Activated CD4-positive, alpha-beta T cell treated with anti-CD3 and anti-CD28 coated beads for 36 hours (primary cell): ENCODE measurements at places on chromosomes 2 and 18. TPM values are rescaled to one million over a fixed set of nuclear protein-coding genes. Genes with fewer than 3 reads are reported as not detected.

DNA sequence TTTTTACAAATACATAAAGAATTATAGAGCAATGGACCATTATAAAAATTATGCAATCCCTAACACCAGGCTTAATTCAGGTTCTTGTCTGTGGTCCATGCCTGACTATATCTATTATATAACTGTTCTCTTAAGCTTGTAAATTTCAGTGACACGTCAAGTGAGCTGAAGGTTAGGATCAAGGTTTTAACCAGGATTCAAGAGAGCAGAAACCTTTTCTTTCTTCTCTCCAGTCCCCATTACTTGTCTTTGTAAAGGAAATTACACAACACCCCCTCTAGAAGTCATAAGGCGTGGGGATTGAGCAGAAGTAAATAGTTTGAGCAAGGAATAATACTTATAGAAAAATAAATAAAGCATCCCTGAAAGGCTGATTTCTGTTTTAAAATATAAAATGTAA lies 122.0 kb downstream of the ZNF521 start:
- no peak for DNase-seq

- no peak for DNase-seq
Observed at GRCh38 chr2:42229949-42230348, 60.8 kb downstream of the EML4 start.

- no peak for DNase-seq
Observed at GRCh38 chr2:116142644-116143227, 1671.8 kb upstream of the DDX18 start.

Gene ACYP2
- total RNA-seq = 6.9 TPM

DNA sequence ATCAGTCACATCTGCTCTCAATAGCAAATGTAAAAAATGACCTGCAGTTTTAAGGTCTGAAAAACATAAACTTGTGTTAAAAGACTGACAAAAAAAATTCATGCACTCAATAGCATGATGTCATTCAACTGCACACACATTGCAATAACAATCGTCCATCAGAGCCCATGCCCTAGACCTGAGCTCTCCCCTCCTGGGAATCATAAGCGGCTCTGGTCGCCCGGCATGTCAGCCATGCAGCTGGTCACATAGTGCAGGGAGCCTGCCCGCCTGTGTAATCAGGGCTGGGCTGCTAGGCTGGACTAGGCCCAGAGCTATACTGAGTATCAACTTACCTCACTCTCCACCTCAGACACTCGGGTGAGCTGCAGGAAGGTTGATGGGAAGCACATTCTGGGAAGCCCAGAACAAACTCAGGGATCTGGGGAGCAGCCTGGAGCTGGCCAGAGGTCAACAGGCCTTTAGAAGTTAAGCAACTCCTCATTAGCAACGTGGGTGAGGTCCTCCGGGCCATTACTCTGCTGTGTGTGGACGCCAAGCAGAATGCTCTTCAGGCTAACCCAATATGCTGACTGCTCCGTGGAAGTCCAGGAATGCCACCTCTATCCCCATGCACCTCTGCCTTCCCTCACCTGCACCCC lies 165.5 kb downstream of the TTC32 start:
- no peak for DNase-seq

- DNase-seq = no peak
Observed at GRCh38 chr2:43255296-43255910, 29.0 kb upstream of the ZFP36L2 start.

Gene MCM6
- total RNA-seq = 228 TPM

Gene MATN3
- not detected for total RNA-seq

GRCh38 chr2:37318401-37318800 lies 6.2 kb downstream of the PRKD3 start:
- no peak for DNase-seq

- DNase-seq = no peak
Observed at GRCh38 chr2:75089471-75089870, 109.8 kb downstream of the TACR1 start.

- no peak for DNase-seq
Observed at GRCh38 chr2:183037074-183037552, 1.1 kb downstream of the NCKAP1 start.

Gene DPYSL5
- total RNA-seq = 0.07 TPM

Gene SLC4A1AP
- 23.8 TPM for total RNA-seq

DNA sequence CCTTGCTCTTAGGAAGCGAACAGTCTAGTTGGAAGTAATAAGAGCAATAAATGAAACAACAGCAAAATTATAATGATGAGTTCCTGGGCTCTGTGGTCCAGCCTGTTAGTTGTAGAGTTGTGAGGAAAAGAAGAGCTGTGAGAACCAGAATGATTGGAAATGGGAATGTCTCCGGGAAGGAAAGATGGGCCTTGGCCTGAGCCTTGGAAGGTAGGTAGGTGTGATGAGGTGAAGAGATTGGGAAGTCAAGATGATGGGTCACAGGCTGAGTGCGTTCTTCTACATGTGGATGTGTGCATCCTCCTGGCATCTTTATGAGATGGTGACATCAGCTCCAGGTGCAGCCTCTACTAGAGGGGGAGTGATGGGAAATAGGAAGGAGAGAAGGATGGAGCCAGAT lies 115.2 kb upstream of the EML6 start:
- no peak for DNase-seq

Gene ARHGEF4
- 1.2 TPM for total RNA-seq

DNA sequence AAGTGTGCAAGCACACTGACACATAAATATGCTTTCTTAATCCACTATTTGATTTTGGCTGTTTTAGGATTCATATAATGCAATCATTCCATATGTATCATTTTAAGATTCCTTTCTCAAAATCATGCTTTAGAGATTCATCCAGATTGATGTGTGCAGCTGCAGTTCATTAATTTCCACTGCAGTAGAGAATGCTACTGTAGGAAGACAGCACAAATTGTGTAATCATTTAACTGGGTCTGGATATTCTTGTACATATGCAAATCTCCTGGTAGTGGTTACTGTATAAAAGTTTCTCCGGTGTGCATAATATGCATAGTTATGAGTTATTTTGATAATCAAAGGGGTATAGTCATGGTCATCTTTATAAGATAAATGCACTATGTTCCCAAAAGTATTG lies 502.5 kb upstream of the ACVR2A start:
- DNase-seq = no peak

DNA sequence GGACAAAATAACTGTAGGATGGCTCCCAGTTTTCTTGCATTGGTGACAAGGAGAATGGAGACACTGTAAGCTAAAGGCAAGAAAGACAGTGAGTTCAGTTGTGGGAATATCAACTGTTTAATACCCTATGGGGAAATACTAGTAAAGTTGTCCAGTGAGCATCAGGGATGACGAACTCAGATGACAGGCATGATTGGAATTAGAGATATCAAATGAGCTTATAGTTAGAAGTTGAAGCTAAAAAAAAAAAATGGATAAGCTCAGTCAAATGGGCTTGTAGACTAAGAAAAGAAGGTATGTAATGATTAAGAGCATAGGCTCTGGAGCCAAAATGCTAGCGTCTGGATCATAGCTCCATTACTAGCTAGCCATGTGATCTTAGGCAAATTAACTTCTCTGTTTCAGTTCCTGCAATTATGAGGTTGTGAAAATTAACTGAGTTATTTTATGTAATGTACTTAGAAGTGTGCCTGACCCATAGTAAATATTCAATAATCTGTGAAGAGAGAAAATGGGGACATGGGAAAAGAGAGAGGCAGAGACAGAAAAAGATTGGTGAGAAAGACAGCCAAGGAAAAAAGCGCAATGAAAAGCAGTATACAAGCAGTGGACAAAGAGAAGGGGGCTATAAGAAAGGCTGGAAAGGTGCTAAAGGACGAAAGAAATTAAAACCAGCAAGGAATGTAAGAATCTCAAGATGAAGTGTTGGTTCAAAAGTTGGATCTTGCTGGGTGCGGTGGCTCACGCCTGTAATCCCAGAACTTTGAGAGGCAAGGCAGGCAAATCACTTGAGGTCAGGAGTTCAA lies 95.7 kb upstream of the SLC39A10 start:
- no peak for DNase-seq

- no peak for DNase-seq
Observed at GRCh38 chr2:237280229-237280628, 133.7 kb downstream of the COL6A3 start.
